ENCODE measurements at places on chromosomes 6 and 20. TPM values are rescaled to one million over a fixed set of nuclear protein-coding genes. Genes with fewer than 3 reads are reported as not detected.

GRCh38 chr6:41712651-41713103 lies 22.7 kb downstream of the TFEB start:
- H3K27ac ChIP-seq = peak overlapping the region; percentile 86
- peak; percentile 87 for DNase-seq
- H3K4me1 ChIP-seq = peaks cover 3% of the 10 kb centered on the region
- H3K4me3 ChIP-seq = no peak overlapping the region
- no peaks in the 10 kb centered on the region for H3K36me3 ChIP-seq
- H3K27me3 ChIP-seq = no peaks in the 10 kb centered on the region

- no peak overlapping the region for H3K4me3 ChIP-seq
- no peaks in the 10 kb centered on the region for H3K27me3 ChIP-seq
- no peak for DNase-seq
- no peak overlapping the region for H3K27ac ChIP-seq
- H3K36me3 ChIP-seq = no peaks in the 10 kb centered on the region
- peaks cover 7% of the 10 kb centered on the region for H3K4me1 ChIP-seq
Measured at GRCh38 chr6:75266716-75267291, 17.8 kb downstream of the TMEM30A start.

DNA sequence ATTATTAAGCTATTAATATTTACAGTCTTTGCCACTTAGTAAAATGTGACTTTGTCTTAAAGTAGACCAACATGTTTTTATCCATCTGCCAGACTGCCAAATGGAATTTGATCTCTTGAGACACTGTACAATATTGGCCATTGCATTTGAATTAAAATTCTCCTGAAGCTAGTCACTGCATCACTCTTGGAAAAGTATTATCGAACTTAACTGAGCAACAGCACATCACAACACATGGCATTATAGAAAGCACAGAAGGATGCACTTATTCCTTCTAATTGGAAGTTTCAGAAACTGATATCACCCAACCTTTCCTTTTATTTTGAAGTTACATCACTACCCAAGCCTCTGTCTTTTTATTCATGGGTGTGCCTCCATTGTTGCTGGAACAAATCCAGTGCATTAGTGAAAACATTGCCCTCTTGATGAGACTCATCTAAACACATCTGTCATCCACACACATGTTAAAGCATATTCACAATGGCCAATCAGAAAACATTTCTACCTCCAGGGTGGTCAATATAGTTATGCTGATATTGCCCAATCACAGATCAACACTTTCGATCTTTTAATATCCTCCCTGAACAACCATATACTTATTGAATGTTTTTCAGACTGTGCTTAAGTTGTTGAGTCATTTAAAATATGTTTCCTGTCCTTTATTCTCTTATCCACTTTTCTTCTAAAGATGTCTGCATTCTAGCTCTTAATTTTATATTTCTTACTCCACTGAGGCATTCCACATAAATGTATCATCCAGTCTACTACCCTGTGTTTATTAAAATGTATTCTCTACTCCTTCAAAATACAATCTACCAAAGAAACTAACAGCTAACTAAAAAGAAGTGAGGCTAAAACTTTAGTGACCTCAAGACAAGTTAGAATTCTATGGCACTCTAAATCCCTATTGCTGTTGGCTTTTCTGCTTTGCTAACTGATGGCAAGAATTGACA lies 535.0 kb downstream of the RFPL4B start:
- DNase-seq = no peak
- H3K36me3 ChIP-seq = no peaks in the 10 kb centered on the region
- H3K4me1 ChIP-seq = peaks cover under 1% of the 10 kb centered on the region
- H3K4me3 ChIP-seq = no peak overlapping the region
- H3K27me3 ChIP-seq = no peaks in the 10 kb centered on the region

The GFRA4 gene
- not detected for total RNA-seq
